Amniotic epithelial cell (primary cell): ENCODE measurements at places on chromosomes 2 and 18.

GRCh38 chr2:191656792-191657191, 21.1 kb upstream of the NABP1 start:
- DNase-seq: no peak

- peak; percentile 61 for DNase-seq
Measured at GRCh38 chr2:109242654-109243331, 113.8 kb downstream of the SH3RF3 start.

- no peak for DNase-seq
Measured at GRCh38 chr2:96856776-96857666, 795 bp downstream of the ANKRD39 start.

DNA sequence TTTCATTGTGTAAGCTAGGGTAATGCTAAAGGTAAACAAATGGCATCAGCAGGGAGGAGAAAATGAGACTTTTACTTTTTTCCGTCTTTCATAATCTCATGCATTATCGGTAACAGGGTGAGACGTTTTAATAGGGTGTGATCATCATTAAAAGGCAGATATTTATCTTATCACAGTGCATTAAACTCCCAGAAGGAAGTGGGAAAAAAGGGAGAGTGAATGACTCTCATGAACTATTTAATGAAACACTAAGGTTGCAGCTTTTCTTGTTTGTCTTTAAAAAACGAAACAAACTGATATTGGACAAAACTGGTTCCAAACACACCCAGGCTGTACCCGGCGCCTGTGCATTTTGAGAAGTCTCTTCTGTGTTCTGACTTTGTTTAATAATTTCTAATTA, 1936.8 kb upstream of the PIK3C3 start:
- DNase-seq: no peak

- DNase-seq: no peak
Measured at GRCh38 chr2:144730711-144731110, 210.8 kb upstream of the ZEB2 start.

- DNase-seq: peak; percentile 26
Measured at GRCh38 chr2:19580264-19580663, 221.8 kb upstream of the OSR1 start.

DNA sequence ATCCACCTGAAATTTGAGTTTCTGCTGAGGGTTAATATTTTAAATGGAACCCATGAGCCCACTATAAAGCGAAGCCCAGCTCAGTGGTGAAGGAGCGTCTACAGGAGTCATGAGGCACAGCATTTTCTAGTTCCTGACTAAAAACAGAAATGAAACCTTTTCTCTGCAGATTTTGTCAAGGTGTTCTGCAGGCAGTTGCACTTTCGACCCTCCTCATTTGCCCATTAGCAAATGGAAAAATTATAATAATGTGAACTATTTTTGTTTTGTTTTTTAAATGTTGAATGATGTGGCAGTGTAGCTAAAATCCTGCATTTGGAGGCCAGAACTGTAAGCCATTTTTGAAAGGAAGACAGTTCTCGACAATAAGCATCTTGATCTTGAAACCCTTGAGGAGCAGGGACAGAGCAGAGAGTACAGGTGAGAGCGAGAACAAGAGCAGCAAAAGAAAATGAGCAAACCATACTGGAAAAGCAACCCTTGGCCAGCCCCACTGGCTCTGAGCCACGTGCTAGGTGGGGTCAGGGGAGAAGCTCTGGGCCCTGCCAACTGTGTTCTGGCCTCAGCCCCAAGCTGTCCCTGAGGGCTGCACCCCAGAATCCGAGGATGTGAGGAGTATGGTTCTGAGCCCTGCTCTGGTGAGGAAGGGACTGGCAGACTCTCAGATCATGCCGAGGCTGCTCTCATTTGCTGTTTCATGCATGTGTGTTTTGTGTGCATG, 26.4 kb upstream of the COPS8 start:
- DNase-seq: no peak

GRCh38 chr2:188949046-188949818, 24.9 kb upstream of the COL3A1 start:
- no peak for DNase-seq

- DNase-seq: no peak
Measured at GRCh38 chr2:126882736-126883665, 15.7 kb upstream of the TEX51 start.

DNA sequence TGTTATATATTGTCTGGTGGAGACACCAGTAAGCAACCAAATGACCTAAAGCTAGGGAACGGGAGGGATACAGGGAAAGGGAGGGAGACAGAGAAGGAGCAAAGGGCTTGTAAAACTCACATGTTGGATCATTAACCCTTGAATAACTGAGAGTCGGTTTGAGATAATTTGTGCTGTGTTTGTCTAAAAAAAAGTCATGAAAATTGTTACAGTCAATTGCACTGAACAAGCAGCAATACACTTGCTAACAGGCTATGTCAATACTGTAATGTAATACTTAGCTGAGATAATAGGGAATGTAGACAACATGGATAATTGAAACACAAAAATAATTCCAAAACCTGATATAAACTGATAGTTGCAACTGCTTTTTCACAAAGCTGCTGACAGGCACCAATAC, 71.3 kb upstream of the ZNF521 start:
- DNase-seq: no peak
